ENCODE measurements at places on chromosomes 4 and X.

DNA sequence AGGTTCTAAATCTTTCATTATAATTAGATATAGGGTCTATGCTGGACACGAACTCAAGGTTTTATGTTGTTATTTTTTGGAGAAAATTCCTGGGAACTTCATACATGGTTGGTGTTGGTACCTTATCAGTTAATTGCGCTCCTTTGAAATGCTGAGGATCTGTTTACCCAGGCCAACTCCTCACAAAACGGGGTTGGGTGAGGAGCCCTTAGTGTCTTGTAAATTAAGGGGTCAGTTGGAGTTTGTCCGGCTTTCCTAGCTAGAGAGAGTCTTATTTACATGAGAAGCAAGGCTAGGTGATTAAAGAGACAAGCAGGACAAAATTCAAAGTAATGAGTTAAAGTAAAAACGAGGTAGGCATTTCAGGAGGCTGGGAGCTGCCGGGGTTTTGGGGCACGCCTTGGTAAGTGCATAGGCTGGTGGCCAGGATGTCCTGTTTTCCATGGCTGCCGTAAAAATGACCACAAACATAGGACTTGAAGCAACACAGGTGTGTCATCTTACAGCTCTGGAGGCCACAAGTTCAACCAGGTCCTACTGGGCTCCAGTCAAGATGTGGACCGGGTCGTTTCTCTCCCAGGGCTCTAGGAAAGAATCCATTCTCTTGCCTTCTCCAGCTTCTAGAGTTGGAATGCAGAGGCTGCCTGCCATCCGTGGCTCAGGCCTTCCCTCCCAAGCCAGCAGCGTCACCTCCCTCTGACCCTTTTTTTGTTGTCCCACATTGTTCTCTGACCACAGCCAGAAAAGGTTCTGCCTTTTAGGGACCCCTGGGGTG lies 19.8 kb downstream of the PSAPL1 start:
- no peak for DNase-seq

DNA sequence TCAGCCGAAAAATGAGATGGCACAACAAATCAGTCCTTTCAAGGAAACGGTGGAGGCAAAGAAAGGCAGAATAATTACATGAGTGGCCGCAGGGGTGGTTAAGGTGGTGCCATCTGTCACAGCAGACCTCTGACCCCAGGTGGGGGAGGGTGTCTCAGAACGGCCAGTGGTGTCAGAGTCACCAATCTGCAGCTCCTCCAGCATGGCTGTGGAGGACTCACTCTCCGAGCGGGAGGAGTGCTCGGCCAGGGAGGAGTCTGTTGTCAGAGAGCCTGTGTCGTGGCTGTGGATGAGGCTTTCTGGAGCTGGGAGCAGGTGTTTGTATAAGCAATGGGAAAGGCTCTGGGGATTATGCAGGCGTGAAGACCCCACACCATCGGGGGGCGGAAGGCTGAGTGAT lies 130.3 kb upstream of the PDLIM3 start:
- no peak for DNase-seq

DNA sequence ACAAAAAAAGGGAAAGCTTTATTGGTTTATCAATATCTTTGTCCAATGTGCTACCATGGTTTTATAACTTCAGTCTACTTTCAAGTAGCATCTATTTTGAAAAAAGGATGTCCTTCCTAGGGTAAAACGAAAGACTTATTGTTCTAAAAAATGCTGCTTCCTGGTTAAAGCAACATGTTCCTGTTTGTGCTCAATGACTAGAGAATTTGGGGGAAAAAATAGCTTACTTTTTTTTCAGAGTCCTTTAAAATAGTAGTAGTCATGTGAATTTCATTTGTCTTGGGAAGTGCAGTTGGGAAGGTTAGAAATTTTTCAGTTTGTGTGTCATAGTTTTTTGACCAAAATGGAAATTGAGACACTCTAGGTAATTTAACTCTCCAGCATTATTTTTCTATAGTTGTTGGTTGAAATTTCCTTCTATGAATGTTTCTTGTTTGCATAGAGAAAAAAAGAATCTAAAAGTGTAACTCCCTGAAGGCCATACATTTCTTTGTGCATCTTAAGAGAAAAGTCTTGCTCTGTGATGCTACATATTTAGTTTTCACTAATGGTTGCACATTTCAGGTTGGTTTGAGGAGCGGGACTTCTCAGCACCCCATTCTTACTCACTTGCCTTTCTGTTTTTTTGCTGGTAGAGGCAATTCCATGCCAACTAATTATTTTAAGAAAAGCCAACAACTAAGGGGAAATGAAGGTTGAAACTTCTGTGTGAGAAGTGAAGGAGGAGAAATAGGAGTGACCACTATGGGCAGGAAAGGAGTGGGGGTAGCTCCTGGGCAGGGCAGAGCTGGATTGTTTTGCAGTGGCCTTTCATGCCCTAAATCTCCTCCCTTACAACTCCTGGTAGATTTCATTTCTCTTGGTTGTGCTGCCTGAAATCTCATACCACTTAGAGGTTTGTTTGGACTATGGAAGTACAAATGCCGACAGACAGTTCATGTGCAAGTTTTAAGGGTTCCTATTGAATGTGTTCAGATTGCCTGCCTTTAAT lies 76.4 kb downstream of the RAPGEF2 start:
- no peak for DNase-seq

- DNase-seq, result no peak
These were observed 29.8 kb downstream of the SPANXA2 start for GRCh38 chrX:141619336-141619735.

DNA sequence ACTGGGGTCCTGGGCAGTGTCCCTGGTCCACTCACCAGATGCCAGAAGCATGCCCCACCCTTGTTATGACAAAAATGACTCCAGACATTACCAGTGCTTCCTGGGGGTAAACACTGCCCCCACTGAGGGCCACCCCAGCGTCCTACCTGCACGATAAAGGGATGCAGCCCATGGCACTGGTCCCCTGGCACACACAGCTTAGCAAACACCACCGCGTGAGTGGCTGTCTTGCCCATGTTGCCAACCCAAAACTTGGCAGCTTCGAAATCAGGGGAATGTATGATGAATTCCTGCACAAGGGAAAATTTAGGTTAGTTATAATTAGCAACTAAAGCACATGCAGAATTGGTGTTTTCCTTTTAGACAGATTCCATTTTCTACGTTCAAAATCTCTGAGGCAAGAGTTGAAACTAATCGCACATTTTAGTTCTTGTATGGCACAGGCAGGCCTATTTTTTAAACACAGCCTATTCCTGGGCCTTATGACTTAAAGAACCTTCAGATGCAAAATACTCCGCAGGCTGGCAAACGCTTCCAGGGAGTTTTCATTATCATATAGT lies 30.4 kb downstream of the ACOX3 start:
- no peak for DNase-seq

DNA sequence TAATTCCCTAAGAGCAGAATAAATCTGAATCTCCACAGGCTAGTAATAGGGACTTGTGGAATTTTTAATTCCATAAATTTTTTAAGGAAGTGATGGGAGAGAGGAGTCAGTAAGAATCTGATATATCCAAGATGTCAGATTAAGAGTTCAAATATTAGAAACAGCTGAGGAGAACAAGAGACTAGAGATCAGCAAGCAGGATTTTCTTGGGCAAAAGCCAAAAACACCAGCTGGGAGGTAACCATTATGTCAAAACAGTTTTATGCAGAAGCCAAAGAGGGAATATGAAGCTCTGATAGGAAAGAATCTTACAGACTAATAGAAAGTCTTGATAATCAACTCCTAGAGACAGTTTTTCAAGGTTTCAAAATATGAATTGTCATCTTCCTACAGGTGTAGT lies 72.2 kb upstream of the RBPJ start:
- DNase-seq, result no peak

GRCh38 chrX:120781403-120781802 lies 94.3 kb downstream of the CT47B1 start:
- DNase-seq, result no peak

GRCh38 chr4:185637163-185637875 lies 102.0 kb upstream of the PDLIM3 start:
- no peak for DNase-seq

- DNase-seq, result no peak
These were observed 122.1 kb downstream of the ANKRD50 start for GRCh38 chr4:124590480-124590879.

- no peak for DNase-seq
These were observed 47.6 kb downstream of the CCNG2 start for GRCh38 chr4:77204621-77205020.

GRCh38 chrX:45001048-45001447 lies 128.1 kb downstream of the KDM6A start:
- no peak for DNase-seq

DNA sequence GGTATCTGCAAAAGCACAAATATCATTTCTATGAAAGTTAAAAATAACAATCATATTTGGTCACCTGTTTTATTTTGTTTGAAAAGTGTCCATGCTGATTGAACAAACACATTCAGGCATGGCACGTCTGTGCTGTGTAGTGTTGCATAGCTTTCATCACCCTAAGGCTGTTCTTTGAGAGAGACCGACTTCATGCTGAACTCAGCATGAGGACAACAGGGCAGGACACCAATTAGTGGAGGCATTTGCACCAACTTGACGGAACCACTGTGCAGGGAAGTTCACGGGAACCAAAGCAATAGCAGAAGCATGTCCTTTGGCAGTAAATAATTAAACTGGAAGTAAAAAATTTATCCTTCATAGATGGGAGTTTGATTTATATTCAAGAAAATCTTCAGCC lies 158.4 kb upstream of the SLC7A11 start:
- DNase-seq, result no peak

DNA sequence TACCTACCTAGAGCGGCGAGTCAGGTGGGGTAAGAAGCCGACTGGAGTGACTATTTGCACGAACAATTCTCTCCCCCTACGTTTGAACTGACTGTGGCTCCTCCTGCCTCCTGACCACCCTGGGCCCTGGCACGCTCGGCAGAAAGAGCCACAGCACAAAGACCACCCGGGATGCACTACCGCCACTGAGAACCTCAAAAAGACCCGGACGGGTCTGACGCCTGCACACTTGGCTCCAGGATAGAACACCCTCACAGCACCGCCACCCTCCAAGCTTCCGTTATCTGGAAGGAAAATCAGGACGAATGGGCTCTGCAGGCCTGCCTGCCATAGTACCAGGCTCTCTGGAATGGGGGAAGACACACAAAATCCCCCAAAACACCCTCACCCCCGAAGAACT lies 2.2 kb downstream of the LRPAP1 start:
- DNase-seq, result no peak

DNA sequence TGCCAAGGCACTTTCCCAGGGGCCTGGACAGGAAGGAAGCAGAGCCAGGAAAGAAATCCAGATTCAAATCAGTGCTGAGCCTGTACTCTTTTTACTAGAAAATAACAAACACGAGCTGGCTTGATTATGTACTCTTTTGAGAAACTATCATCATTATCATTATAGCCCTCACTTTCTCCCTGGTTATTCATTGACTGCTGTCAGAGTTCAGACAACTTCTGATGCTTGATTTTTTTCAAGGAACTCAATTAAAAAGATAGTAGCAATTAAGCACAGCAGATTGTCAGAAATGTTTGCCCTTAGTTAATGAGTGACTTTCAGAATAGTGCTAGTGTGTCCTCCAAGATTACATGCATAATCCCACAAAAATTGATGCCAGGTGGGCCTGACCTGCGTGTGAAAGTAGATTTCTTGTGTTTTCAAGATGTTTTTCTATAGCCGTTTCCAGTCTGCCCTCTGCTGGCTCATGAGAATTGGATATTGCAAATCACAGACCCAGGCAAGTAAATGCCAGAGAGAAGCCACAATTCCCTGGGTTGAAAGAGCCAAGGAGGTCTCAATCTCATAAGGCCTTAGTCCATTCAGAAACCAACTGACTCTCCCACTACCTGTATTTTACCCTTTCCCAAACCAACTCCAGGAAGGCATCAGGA lies 14.3 kb upstream of the PNPLA4 start:
- no peak for DNase-seq

GRCh38 chrX:83906921-83907320 lies 46.0 kb downstream of the CYLC1 start:
- no peak for DNase-seq

- no peak for DNase-seq
These were observed 19.6 kb downstream of the TMEM175 start for GRCh38 chr4:951594-952468.

GRCh38 chr4:26780539-26780938 lies 80.1 kb upstream of the STIM2 start:
- no peak for DNase-seq

DNA sequence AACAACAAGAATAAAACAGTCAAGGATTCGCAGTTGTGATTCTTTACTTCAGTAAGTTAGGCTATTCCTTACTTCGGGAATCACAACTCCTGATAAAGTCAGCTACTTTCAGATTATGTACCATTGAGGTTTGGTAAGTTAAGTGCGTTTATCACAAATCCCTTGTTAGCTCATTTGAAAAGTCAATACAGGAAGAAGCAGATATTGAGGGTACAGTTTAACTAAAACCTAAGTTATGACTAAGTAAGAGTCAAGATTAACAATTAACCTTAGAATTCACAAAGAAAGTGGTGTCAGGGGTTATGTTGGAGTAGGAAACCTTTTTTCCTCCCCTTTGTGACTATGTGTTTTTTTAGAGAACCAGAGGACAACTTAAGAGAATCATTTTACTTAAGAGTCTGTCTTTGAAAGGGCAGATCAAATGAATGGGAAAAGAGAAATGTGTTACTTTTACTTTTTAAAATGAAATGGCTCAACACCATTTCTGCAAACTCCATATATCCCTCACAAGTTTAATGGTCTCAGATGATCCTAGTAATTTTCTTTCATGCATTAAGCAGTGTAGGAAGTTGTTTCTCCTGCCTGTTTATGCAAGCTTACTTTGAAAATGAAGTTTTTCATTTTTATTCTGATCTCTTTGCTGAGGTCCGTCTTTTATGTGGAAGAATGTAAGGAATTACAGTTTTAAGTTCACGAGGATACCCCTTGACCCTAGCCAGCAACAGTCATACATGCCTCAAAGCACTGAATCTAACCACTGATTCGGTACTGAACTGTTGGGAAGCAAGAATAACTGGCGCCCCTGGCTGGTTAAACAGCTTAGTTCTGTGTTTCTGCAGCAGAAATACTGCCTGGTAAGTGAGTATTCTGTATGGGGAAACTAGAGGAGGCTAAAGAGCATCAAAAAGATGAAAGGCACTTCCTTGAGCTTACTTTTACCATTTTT lies 211.7 kb downstream of the SLC4A4 start:
- DNase-seq, result no peak

DNA sequence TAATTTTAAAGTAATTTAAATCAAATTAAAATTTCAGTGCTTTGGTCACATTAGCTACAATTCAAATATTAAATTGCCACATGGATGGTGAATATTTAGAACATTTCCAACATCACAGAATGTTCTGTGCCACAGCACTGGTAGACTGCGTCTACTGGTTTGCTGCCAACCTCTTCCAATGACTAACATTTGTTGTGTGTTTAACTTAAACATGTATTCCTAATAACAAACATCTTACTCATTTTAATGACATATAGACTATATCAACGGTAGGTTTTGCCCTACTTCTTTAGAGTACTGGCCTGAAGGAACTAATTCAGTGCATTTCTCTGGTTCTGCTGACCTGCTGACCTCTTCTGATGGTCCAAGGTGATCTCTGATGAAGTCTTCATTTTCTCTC lies 157.6 kb downstream of the DCK start:
- no peak for DNase-seq

DNA sequence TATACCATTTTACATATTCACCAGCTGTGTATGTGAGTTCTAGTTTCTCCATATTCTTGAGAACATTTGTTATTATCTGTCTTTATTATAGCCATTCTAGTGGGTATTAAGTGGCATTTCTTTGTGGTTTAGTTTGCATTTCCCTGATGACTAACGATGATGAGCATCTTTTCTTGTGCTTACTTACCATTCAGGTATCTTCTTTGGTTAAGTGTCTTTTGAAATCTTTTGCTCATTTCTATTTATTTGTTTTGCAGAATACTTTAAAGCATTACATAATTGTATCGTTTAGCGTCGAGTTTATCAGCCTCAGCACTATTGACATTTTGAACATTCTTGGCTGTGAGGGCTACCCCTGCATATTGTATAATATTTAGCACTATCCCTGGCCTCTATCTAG lies 85.4 kb downstream of the FRMPD4 start:
- DNase-seq, result no peak

Data from T-helper 2 cell treated with Interferon-gamma antibody and Interleukin-4, amounts not matched to agents 5 μg/mL and 100 μg/mL, for 36 hours (primary cell).